Mesothelial cell of epicardium (in vitro differentiated cells): ENCODE measurements at places on chromosomes 2 and 18. TPM values are rescaled to one million over a fixed set of nuclear protein-coding genes. Genes with fewer than 3 reads are reported as not detected.

- no peak for DNase-seq
Measured at GRCh38 chr2:124973396-124973795, 948.3 kb downstream of the CNTNAP5 start.

- DNase-seq, result no peak
Measured at GRCh38 chr2:98172150-98172765, 85.3 kb downstream of the VWA3B start.

DNA sequence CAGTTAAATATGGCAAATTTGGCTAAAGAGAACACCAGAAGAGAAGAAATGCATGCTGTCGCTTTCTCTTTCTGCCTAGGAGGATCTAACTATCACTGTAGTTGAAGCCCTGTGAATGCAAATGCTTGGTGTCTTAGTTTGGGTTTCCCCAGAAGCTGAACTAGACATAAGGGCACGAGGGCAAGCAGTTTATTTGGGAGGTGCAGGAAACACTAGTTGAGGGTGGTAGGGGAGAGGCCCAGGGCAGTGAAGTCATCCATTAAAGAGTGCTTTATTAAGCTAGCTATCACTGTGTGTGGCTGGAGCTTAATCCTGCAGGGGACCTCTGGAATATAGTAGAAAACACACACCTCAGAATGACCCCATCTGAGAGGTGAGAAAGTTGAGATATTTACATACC, 639.8 kb upstream of the ZEB2 start:
- DNase-seq, result no peak

DNA sequence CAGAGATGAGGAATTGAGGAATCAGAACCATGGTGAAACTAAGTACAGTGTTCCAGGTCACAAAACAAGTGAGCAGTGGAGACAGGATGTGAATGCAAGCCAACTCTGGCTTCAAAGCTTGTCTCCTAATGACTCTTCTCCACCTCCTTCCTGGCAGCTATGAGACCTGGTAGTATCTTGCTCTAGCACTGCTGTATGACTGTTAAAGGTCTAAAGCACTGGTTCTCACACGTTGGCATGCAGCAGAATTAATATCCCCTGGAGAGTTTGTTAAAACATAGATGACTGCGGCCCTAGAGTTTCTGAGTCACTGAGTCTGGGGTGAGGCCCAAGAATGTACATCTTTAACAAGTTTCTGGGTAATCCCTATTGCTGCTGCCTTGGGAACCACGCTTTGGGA, 63.3 kb downstream of the SUCLG1 start:
- DNase-seq, result no peak

GRCh38 chr2:60350791-60351190, 202.7 kb downstream of the BCL11A start:
- DNase-seq, result no peak

The SP5 gene
- 2.2 to 4.6 TPM (median 2.7 TPM) in 3 replicates for total RNA-seq

The HOXD1 gene
- not detected in 3 replicates for total RNA-seq

The ATP6V1B1 gene
- 0.44 to 0.66 TPM in 2 of 3 replicates, not detected in the other for total RNA-seq

DNA sequence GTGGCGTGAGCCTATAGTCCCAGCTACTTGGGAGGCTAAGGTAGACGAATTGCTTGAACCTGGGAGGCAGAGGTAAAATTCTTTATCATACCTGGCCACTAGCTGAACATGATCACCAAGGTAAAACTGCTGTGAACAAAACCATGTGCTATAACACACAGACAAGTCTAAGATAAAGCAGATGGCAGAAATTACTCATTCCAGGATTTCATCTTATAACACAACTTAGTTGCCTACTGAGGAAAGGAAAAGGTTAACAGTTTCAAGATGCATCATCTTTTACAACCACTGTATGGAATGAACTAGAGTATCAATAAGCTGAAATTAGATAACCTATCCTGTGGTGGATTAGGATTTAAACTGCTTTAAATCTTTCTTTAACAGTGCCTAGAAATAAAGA, 8.3 kb downstream of the ARL5A start:
- no peak for DNase-seq

The IL1RL2 gene
- total RNA-seq, result 0.40 TPM in 1 of 3 replicates, not detected in the others

DNA sequence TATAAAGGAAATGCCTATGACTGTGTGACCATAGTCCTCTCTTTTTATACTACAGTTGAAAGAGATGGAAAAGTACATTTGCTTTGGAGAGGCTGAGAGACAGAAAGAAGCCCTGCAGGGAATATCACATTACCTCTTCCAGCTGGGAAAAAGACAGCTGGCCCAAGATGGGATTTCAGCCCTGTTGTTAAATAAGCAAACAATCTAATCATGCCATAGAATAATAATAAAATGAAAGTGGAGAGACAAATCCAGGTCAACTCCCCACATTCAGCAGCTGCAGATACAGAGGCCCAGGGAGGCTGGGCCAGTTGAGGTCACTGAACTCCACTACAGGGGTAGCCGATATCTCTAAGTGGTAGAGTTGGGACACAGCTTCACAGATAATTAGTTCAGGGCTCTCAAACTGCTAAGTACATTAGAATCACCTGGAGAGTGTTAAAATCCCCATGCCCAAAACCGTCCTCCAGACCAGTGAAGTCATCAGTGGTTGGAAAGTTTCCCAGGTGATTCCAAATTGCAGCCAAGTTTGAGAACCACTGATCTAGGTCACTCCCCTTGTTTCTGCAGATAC, 81.9 kb downstream of the MOGAT1 start:
- no peak for DNase-seq

The DYSF gene
- total RNA-seq, result 0.96 to 2.1 TPM (median 1.4 TPM) in 3 replicates

GRCh38 chr2:168543037-168543436, 87.0 kb downstream of the CERS6 start:
- DNase-seq, result no peak

DNA sequence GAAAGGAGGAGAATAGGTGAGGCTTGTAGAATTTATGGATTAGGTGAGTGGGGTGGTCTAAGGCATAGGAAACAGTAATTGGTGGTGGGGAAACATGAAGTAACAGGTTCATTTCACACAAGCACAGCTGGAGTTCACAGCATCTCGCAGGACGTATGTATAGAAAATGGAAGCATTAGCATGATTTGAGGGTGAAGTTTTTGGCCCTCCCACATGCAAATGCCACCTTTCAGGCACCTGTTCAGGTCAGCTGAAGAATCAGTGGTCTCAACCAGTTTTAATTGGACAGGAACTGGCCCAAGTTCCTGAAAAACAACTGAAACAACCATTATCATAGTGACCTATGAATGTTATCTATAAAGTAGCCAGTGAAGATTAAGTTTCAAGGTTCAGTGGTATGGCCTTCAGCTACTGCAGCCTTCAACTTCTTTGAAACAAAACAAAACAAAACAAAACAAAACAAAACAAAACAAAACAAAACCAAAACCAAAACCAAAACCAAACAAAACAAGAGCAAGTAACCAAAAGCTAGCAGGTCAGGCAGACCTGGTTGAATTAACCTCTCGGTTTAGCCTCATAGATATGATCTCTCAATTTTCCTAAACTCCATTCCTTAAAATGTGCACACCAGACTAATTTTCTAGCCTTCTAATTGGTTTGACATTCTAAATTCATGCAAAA, 102.1 kb upstream of the SPHKAP start:
- no peak for DNase-seq

The AP1S3 gene
- total RNA-seq, result 18.0 to 23.2 TPM (median 18.5 TPM) in 3 replicates

- no peak for DNase-seq
Measured at GRCh38 chr2:121052521-121052920, 232.5 kb downstream of the TFCP2L1 start.

The GNLY gene
- total RNA-seq, result 0.43 TPM in 1 of 3 replicates, not detected in the others

The MARCO gene
- 0.22 to 0.41 TPM (median 0.33 TPM) in 3 replicates for total RNA-seq

GRCh38 chr2:73759285-73759764, 20.6 kb downstream of the DUSP11 start:
- DNase-seq, result no peak

The HMSD gene
- total RNA-seq, result 2.7 to 7.2 TPM (median 3.5 TPM) in 3 replicates

GRCh38 chr2:9260464-9260918, 53.9 kb downstream of the ASAP2 start:
- DNase-seq, result no peak

The C2orf80 gene
- not detected in 3 replicates for total RNA-seq

DNA sequence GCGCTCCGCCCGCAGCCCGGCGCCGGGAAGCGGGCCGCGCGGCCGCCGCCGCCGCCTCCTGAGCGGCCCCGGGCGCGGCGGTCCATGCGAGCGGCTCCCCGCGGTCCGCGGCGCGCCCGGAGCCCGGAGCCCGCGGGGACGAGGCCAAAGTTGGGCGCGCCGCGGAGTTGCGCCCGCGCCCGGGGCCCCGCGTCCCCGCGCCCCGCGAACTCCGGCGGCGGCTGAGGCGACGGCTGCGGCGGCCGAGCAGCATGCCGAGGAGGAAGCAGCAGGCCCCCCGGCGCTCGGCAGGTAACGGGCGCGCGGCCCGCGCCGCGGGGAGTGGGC, 992 bp downstream of the TSHZ1 start:
- DNase-seq, result no peak

- no peak for DNase-seq
Measured at GRCh38 chr2:75023666-75024455, 65.4 kb downstream of the POLE4 start.

GRCh38 chr2:187338679-187339121, 109.4 kb downstream of the CALCRL start:
- DNase-seq, result no peak

The ALPI gene
- total RNA-seq, result not detected in 3 replicates

GRCh38 chr18:23661735-23662308, 889 bp downstream of the ANKRD29 start:
- DNase-seq, result no peak

The CBLN2 gene
- 0.53 TPM in 1 of 3 replicates, not detected in the others for total RNA-seq

The DNAH6 gene
- 0.54 to 1.3 TPM (median 1.1 TPM) in 3 replicates for total RNA-seq

The SLC19A3 gene
- total RNA-seq, result 11.3 to 11.9 TPM (median 11.4 TPM) in 3 replicates

GRCh38 chr2:54531558-54531957, 75.4 kb downstream of the SPTBN1 start:
- no peak for DNase-seq

- DNase-seq, result no peak
Measured at GRCh38 chr2:189659734-189660133, 1.5 kb upstream of the ASNSD1 start.

DNA sequence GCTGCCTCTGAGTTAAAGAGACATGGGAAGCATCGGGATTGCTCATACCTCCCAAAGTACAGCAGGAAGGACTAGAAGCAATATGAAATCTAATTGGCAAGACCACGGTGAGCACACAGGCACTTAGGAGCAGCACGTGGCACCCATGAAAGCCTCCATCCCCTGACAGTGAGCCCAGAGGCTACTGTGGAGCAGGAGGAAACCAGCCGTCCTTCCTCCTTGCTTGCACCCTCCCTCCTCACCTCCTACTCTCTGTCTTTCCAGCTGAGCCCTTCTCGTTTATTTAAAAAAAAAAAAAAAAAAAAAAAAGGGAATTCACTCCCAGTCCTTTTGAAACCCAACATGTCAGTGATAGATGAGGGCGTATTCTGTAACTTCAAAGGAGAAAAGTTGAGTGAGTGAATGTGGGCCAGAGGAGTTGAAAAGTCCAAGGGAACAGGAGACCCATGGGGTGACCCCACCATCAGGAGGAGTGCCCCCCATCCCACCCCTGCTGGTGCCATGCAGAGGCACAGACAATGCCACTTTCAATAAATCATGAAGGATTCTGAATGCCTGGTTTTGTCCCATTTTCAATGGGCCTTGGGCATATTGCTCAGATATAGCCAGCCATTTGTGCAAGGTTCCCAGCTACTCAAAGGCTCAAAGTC, 96.6 kb upstream of the ALPP start:
- DNase-seq, result no peak

GRCh38 chr2:37561615-37562569, 109.5 kb downstream of the CDC42EP3 start:
- DNase-seq, result no peak

The SOX11 gene
- total RNA-seq, result 45.0 to 47.0 TPM (median 46.2 TPM) in 3 replicates

DNA sequence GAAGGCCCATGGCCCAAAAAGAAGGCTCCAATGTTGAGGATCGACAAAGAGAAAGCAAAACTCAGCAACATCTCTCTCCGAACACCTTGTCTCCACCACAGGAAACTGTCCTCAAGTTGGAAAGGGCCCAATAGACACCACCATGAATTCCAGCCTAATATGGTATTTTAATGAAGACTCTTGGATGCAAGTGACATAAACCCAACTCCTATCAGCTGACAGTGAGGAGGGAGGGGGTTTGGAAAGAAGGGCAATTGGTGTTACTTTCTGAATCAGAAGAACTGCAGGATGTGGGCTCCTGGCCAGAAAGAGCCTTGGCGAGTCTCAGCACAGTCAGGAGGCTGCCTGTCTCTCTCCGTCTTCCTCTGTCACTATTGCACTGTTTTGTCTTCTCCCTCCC, 40.3 kb upstream of the SIGLEC15 start:
- DNase-seq, result no peak

- DNase-seq, result no peak
Measured at GRCh38 chr2:83595926-83596325, 863.2 kb downstream of the SUCLG1 start.

The MTA3 gene
- 97.1 to 107 TPM (median 106 TPM) in 3 replicates for total RNA-seq

The APOB gene
- total RNA-seq, result 0.13 to 0.23 TPM (median 0.22 TPM) in 3 replicates

GRCh38 chr2:122414902-122415301, 659.5 kb downstream of the TSN start:
- DNase-seq, result no peak

DNA sequence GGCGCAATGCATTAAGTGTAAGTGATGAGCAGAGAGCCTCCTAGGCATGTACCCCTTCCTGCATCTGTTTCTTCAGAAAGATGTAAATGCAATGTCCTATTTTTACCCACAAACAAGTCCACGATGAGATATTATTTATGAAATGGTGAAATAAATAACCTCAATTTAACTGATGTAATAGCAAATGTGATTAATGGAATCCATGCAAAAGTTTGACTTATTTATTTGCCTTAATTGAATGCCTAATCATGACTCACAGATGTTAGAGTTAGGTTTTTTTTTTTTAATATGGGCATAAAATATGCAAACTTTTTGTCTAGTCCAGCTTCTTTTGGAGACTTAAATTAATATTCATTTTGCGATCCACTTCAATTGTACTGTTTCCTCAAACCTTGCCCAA, 67.7 kb upstream of the ITGA4 start:
- no peak for DNase-seq

DNA sequence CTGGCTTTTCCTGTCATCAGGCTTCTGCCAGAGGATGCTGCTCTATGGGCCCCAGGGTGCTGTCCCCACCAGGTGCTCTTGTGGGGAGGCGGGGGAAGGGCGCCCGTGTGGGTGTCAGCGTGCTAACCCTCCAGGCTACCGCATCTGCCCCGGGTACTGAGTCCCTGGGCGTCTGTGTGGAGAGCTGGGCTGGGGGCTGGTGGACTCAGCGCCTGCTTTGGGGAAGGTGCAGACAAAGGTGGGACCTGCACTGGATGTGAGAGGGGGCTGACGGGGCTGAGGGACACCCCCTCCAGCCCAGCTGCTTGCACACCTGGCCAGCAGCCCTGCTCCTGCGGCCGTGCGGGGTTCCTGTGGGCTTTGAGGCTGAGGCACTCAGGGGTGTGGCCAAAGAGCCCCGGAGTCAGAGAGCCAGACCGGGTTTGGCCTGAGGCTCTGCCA, 120.7 kb upstream of the PXDN start:
- no peak for DNase-seq

The RAPGEF4 gene
- 18.0 to 24.7 TPM (median 24.5 TPM) in 3 replicates for total RNA-seq

The ST6GAL2 gene
- total RNA-seq, result 16.3 to 19.4 TPM (median 19.3 TPM) in 3 replicates
